ENCODE measurements at places on chromosomes 6 and 20. TPM values are rescaled to one million over a fixed set of nuclear protein-coding genes. Genes with fewer than 3 reads are reported as not detected.

DNA sequence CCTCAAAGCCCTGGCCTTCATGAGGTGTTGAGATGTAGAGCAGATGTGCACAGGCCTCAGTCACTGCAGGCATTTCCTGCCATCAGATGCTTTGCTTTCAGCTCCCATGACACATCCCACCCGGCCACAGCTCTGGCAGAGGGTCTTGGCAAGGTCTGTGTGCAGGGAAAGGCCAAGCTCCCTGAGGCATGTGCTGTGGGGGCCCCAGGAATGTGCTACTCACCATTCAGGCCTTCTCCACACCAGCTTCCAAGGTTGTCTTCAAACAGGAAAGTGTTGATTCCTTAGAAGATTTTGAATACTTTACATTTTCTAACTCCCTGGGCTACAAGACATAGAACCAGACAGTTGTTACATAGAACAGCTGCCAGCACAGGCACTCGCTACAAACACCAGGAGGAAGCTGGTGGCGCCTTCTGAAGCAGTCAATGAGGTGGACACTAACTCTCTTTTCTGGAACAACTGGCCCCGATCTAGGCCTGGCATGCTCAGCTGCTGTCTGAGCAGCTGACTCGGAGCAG lies 27.8 kb downstream of the CASS4 start:
- no peak overlapping the region for H3K4me3 ChIP-seq
- H3K4me1 ChIP-seq = no peaks in the 10 kb centered on the region
- H3K27me3 ChIP-seq = no peaks in the 10 kb centered on the region
- H3K36me3 ChIP-seq = no peaks in the 10 kb centered on the region

DNA sequence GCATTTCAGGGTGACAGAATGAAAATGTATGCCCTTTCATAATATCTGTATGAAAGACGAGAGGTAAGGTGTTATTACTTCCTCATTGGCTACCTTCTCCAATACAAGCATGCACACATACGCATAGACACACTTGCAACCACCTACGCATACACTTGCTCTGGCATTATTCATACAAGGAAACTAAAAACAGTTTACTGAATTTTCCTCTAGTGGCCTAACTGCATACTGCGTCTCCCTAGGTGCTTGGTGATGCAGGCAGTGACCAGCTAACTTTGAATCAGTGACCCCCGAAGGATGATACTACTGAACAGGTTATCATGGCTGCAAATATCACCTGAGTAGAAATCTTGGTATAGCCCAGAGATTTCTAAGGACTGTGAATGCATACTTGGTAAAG lies 593.1 kb downstream of the PKHD1 start:
- H3K36me3 ChIP-seq = no peaks in the 10 kb centered on the region
- H3K4me1 ChIP-seq = no peaks in the 10 kb centered on the region
- DNase-seq = no peak

DNA sequence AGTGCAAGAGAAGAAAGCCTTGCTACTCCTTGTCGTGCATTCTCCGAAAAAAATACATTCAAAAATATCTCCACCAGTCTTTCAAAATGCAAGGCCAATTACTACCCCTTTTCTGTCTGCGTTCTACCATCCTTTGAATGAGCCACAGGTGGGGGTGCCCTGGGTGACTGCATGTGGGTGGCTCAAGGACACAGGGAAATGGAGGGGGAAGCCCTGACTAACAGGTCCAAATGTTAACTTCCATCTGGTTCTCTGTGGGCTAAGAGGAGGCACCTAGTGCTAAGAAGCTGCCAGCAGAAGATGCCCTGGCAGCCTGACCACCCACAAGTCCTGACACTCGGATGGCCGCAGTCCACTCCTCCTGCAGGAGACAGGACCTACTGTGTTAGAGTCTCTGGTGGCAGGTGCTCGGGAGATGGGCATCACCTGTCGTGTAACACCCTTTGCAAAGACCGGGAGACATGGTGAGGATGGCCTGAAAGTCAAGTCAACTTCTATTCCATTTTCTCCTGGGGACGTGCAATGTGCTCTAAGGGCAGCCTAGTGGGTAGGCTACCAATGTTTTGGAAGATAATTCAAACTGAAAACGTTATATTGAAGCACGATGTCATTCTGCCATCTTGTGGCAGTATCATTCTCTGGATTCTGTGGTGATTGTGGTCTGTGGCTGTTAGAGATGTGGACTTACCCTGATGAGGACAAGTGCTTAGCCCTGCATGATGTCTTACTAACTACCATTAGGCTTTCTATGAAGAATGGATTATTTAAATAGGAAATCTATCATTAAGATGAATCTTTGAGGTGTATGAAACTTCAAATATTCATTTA lies 27.4 kb upstream of the IGF2R start:
- H3K27ac ChIP-seq = no peak overlapping the region
- H3K4me1 ChIP-seq = peaks cover 6% of the 10 kb centered on the region
- H3K36me3 ChIP-seq = no peaks in the 10 kb centered on the region
- H3K4me3 ChIP-seq = no peak overlapping the region
- no peaks in the 10 kb centered on the region for H3K27me3 ChIP-seq

TRIM31 gene
- not detected for total RNA-seq

DNA sequence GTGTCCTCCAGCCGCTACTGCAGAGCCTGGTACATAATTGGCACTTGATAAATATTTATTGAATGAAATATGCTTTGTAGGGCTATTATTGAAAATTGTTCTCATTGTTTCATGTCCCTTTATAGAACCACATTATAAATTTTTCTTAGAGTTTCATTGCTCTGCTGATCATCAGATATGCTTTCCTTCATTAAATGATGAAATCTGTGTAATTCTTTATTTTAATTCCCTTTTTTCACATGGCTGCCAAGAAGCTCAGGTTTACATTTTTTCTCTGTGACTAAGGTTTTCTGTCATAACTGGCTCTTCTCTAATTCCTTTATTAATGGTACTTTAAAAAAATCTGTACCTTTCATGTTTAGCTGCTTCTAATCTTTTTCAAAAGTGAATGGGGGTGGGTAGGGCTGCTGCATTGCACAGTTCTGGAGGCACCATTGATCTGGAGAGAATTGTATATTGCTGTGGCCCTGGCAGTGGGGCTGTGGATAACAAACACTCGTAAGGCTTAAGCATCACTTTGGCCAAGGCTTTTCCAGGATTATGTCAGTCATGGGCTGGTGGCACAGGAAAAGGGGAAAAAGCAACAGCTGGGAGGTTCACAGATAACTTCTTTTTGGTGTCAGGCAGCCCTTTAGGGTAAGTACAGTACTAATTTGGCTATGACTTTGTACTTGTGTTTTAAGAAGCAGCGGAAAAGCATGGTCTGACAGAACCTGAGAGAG lies 43.8 kb downstream of the ARFGEF2 start:
- H3K36me3 ChIP-seq = peaks cover 43% of the 10 kb centered on the region
- no peak for DNase-seq
- no peaks in the 10 kb centered on the region for H3K27me3 ChIP-seq
- H3K4me1 ChIP-seq = no peaks in the 10 kb centered on the region
- no peak overlapping the region for H3K27ac ChIP-seq
- H3K4me3 ChIP-seq = no peak overlapping the region

- H3K4me3 ChIP-seq = no peak overlapping the region
- H3K27ac ChIP-seq = no peak overlapping the region
- no peaks in the 10 kb centered on the region for H3K4me1 ChIP-seq
- H3K27me3 ChIP-seq = no peaks in the 10 kb centered on the region
- no peaks in the 10 kb centered on the region for H3K36me3 ChIP-seq
- no peak for DNase-seq
Observed at GRCh38 chr20:57272883-57273535, 6.6 kb upstream of the BMP7 start.

DNA sequence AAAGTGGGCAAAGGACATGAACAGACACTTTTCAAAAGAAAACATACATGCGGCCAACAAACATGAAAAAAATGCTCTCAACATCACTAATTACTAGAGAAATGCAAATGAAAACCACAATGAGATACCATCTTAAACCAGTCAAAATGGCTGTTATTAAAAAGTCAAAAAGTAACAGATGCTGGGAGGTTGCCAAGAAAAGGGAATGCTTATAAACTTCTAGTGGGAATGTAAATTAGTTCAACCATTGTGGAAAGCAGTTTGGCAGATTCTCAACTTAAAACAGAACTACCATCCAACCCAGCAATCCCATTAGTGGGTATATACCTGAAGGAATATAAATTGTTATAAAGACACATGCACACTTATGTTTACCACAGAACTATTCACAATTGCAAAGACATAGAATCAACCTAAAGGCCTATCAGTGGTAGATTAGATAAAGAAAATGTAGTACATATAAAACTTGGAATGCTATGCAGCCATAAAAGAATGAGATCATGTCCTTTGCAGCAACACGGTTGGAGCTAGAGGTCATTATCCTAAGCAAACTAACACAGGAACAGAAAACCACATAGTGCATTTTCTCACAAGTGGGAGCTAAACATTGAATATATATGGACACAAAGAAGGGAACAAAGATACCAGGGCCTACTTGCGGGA lies 16.3 kb downstream of the CENPQ start:
- no peak for DNase-seq
- H3K4me3 ChIP-seq = no peak overlapping the region
- no peaks in the 10 kb centered on the region for H3K4me1 ChIP-seq
- H3K36me3 ChIP-seq = no peaks in the 10 kb centered on the region
- H3K27ac ChIP-seq = no peak overlapping the region

DNA sequence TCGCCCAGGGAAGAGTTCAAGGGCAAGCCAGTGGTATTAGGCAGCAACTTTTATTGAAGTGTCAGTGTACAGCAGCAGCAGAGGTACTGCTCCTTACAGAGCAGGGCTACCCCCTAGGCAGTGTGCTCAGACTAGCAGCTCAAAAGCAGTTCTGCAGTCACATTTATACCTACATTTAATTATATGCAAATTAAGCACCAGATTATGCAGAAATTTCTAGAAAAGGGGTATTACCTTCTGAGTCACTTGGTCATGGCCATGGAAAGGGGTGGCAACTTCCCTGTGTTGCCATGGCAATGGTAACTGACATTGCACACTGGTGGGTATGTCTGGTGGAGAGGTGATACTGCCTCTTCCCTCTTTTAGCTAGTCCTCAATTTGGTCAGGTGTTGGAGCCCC lies 2.1 kb upstream of the ZKSCAN4 start:
- H3K36me3 ChIP-seq = no peaks in the 10 kb centered on the region
- no peak overlapping the region for H3K27ac ChIP-seq
- H3K4me3 ChIP-seq = no peak overlapping the region
- no peaks in the 10 kb centered on the region for H3K27me3 ChIP-seq

SMIM29 gene
- 9.2 TPM for total RNA-seq

- DNase-seq = no peak
- no peak overlapping the region for H3K4me3 ChIP-seq
- no peaks in the 10 kb centered on the region for H3K36me3 ChIP-seq
- H3K27me3 ChIP-seq = no peaks in the 10 kb centered on the region
Observed at GRCh38 chr6:95365454-95365853, 211.9 kb upstream of the MANEA start.

GRCh38 chr6:47357827-47358226 lies 48.1 kb upstream of the TNFRSF21 start:
- H3K36me3 ChIP-seq = no peaks in the 10 kb centered on the region
- DNase-seq = no peak
- H3K4me1 ChIP-seq = no peaks in the 10 kb centered on the region
- no peaks in the 10 kb centered on the region for H3K27me3 ChIP-seq

DNA sequence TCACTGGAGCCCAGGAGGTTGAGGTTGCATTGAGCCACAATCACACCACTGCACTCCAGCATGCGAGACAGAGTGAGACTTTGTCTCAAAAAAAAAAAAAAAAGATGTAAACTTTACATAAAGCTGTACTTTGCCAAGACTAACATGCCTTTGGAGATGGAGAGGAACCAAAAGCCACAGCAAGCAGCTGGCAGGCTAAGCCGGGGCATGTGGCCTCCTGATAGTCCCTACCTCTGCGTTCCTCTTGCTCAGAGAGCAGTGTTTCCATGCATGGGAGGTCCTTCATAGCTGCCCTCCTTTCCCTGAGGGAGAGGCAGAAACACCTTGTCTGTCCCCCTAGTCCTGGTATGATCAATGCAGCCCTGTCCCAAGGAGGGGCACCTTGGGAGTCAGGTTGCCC lies 35.2 kb downstream of the SPATA2 start:
- H3K27ac ChIP-seq = peak overlapping the region; percentile 70
- no peaks in the 10 kb centered on the region for H3K27me3 ChIP-seq
- H3K4me1 ChIP-seq = peaks cover 38% of the 10 kb centered on the region
- H3K4me3 ChIP-seq = no peak overlapping the region
- peaks cover 20% of the 10 kb centered on the region for H3K36me3 ChIP-seq
- no peak for DNase-seq

DNA sequence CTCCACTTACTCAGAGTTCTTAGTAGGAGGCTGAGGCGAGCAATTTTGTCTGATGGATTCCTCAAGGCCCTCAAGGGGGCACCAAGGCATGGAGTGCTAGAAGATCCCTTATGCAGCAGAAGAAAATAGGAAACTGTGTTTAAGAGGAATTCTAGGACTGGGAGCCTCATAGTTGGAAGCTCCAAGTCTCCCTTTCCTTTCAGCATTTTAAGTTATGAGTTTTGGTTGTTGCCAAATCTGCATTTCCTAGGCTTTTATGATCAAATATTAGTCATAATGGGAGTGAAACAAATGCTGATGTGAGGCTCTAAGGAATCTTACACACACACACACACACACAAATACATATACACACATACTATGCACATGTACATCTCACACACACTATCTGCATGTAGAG lies 714.0 kb downstream of the UTRN start:
- no peak for DNase-seq
- H3K27ac ChIP-seq = no peak overlapping the region
- H3K4me3 ChIP-seq = no peak overlapping the region
- H3K27me3 ChIP-seq = no peaks in the 10 kb centered on the region
- H3K4me1 ChIP-seq = no peaks in the 10 kb centered on the region
- no peaks in the 10 kb centered on the region for H3K36me3 ChIP-seq

PI3 gene
- total RNA-seq = not detected

SLC22A3 gene
- 29.6 TPM for total RNA-seq

DNA sequence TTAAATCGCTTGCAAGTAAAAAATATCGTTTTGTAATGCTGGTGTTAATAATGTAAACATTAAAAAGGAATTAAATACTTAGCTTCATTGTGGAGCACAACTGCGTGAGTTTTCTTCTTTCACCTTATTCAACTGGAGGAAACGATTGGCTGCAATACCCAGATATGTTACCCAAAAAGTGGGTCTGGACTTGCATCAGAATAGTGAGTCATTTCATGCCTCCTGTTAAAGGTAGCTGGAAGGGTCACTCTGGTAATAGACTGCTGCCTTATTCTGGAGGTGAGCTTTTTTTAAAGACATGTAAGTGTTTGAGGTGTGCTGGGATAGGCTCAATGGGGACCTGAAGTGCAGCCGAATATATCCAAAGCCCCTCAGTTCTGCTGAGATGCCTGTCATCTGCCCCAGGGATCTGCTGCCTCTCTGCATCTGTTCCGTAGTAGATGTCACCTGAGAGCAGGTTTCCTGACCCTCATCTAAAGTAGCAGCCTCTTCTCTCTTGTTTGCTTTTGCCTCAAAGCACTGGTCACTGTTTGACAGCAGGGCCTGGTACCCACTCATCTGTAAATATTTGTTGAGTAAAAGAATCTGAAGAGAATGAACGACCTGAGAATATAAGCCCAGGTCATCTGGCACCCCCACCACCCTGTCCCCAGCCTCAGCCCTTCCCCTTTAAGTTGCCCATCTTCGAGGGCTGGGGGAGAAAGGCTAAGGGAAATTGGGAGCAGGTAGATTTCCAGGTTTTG lies 5.6 kb upstream of the UQCC2 start:
- no peaks in the 10 kb centered on the region for H3K36me3 ChIP-seq
- peaks cover 4% of the 10 kb centered on the region for H3K4me1 ChIP-seq
- no peak for DNase-seq
- H3K4me3 ChIP-seq = no peak overlapping the region
- no peak overlapping the region for H3K27ac ChIP-seq

- H3K27ac ChIP-seq = no peak overlapping the region
- H3K4me1 ChIP-seq = no peaks in the 10 kb centered on the region
- H3K36me3 ChIP-seq = no peaks in the 10 kb centered on the region
- H3K4me3 ChIP-seq = no peak overlapping the region
Observed at GRCh38 chr6:122388945-122389344, 10.5 kb upstream of the HSF2 start.
